ENCODE measurements at places on chromosomes 11 and 22.

GRCh38 chr11:87659807-87660206 is 515.4 kb downstream of the RAB38 start:
- no peaks in the 10 kb centered on the region for H3K36me3 ChIP-seq
- H3K4me3 ChIP-seq: no peak overlapping the region
- H3K4me1 ChIP-seq: no peaks in the 10 kb centered on the region
- H3K27ac ChIP-seq: no peak overlapping the region
- H3K27me3 ChIP-seq: no peaks in the 10 kb centered on the region

DNA sequence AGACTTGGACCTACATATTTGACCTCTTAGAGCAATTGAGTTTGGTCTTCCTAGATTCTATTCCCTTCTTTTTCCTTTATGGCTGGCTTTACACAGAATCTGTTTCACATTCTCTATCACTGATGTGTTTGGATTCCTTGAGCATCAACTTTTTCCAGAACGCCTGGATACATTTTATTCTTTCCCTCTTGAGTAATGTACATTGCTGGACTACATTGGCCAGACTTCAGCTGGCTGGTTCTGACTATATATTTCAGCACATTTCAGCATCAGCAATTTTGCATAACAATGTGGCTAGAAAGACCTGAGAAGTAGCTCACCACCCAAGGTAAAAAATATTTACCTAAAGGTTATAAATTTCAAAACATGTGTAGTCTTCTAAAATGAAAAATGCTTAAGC is 2198.2 kb upstream of the RAG2 start:
- no peaks in the 10 kb centered on the region for H3K27me3 ChIP-seq
- DNase-seq: no peak
- H3K4me1 ChIP-seq: no peaks in the 10 kb centered on the region

DNA sequence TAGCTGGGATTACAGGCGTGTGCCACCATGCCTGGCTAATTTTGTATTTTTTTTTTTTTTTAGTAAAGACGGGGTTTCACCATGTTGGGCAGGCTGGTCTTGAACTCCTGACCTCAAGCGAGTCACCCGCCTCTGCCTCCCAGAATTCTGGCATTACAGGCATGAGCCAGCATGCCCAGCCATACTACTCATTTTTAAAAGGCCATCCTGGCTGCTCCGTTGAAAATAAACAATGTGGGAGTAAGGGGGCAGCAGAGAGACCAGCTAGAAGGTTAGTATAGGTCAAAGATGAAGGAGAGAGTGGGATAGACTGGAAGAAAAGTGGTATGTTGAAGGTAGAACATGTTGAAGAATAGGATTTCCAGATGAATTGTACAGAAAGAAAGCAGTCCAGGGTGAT is 17.6 kb upstream of the LIN7C start:
- H3K4me3 ChIP-seq: no peak overlapping the region
- H3K36me3 ChIP-seq: no peaks in the 10 kb centered on the region
- no peaks in the 10 kb centered on the region for H3K27me3 ChIP-seq
- no peak for DNase-seq
- H3K27ac ChIP-seq: no peak overlapping the region

DNA sequence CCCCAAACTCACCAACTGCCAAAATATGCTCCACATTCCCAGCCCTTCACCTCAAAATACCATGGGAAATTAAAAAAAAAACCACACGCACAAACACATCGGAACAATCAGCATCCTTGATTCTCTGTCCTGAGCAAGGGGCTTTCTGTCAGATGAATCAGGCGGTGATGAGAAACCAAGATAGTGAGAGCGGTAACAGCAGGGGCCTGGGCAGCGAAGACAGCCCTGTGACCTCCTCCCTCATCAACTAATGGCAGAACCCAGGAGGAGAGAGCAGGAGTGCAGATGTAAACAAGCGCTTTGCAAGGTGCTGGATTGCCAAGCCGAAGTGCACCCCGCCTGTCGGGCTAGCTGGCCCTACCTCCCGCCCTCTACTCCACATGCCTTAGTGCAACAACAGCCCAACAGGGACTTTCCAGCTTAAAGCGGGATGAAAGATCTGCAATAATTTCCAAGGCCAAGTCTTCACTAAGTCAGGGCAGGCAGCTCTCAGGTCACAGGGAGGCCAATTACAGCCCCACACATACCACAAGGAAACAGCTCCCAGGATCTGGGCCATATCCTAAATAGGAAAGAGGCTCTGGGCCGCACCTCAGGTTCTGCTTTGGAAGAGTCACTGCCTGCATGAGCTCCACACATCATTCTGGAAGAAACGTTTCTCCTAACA is 72.2 kb upstream of the BID start:
- no peak overlapping the region for H3K27ac ChIP-seq
- no peaks in the 10 kb centered on the region for H3K27me3 ChIP-seq
- H3K4me3 ChIP-seq: no peak overlapping the region
- peaks cover 7% of the 10 kb centered on the region for H3K4me1 ChIP-seq
- no peak for DNase-seq

DNA sequence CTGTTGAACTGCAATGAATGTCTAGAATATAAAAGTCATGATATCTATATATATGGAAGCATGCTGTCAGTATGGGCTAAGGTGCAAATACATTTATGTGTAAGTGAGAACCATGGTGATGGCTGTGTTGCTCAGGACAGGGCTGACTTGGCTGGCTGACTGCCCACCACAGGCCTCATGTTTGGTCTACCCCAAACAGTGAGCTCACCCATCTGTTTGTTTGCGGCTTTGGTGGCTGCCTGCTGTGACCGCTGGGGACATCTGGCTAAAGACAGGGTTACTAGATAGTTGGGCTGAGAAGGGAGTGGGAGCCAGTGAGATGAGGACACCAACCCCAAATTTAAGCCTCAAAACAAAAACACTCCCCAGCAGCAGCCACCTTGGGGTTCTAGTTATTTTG is 6.3 kb downstream of the CD44 start:
- no peaks in the 10 kb centered on the region for H3K36me3 ChIP-seq
- H3K27ac ChIP-seq: no peak overlapping the region
- no peaks in the 10 kb centered on the region for H3K4me1 ChIP-seq
- H3K4me3 ChIP-seq: no peak overlapping the region
- DNase-seq: no peak

- no peak for DNase-seq
- no peaks in the 10 kb centered on the region for H3K36me3 ChIP-seq
- no peaks in the 10 kb centered on the region for H3K27me3 ChIP-seq
- no peak overlapping the region for H3K4me3 ChIP-seq
- H3K4me1 ChIP-seq: no peaks in the 10 kb centered on the region
- H3K27ac ChIP-seq: no peak overlapping the region
Observed at GRCh38 chr11:116658876-116659535, 113.8 kb downstream of the BUD13 start.

- H3K4me3 ChIP-seq: no peak overlapping the region
- H3K27me3 ChIP-seq: no peaks in the 10 kb centered on the region
- no peak for DNase-seq
- H3K36me3 ChIP-seq: no peaks in the 10 kb centered on the region
- H3K4me1 ChIP-seq: no peaks in the 10 kb centered on the region
Observed at GRCh38 chr11:74345420-74345819, 34.0 kb upstream of the P4HA3 start.

DNA sequence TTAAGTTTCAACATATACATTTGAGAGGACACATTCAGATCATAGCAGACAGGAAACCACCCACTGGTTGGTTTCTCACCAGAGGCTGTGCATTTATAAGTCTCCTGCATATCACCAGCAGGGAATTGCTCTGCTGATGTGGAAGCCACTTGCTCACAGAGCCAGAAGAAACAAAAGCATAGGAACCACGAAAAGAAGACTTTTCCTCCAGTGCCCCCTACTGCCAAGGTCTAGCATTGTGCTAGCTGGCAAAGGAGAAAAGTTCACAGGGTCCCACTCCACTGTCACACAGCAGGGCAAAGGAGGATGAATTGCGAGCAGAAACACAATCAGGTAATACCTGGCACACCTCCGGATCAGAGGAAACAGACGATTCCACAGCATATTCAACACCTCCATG is 28.9 kb upstream of the ISX start:
- no peaks in the 10 kb centered on the region for H3K27me3 ChIP-seq
- H3K4me3 ChIP-seq: no peak overlapping the region
- no peaks in the 10 kb centered on the region for H3K4me1 ChIP-seq

Data from right lobe of liver (tissue), 6 donors.